ENCODE measurements at places on chromosomes 5 and 9.

GRCh38 chr9:84310883-84311282, 29.7 kb downstream of the SLC28A3 start:
- no peak for DNase-seq

GRCh38 chr9:131237291-131237690, 39.0 kb downstream of the FAM78A start:
- DNase-seq = no peak

DNA sequence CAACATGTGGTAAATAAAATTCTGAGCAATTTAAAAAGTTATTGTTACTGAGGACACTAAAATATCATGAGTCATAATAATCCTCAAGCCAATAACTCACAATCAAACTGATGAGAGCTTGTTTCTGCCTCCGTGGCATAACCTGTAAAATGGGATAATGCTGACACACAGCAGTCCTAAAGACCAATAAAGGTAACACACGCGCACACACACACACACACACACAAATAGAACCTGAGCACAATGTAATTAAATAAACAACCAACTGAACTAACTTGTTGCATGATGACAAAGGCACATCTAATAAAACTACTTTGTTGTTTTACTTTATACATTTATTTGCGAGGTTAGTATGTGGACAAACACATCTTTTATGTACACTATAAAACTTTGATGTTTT, 358.2 kb downstream of the BNC2 start:
- no peak for DNase-seq

DNA sequence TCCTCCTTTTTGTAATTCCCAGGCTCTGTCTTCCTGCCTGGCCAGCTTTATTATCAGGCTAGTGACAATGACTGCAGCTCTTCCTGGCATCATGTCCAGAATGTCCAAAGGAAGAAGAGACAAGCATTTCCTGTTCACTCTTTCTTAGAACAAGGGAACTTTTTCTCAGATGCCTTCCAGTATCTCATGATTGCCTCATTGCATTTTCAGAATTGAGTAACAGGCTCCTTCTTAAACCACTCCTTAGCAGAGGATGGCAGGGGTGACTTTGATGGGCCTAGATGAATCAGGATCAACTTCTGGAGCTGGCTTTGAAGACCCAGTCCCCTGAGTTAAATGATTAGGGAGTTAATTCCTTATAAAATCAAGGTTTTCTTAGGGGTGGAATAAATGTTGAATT, 92.9 kb upstream of the RASGRF2 start:
- no peak for DNase-seq

GRCh38 chr5:11174591-11174990, 413.6 kb upstream of the DAP start:
- no peak for DNase-seq

- DNase-seq = no peak
Observed at GRCh38 chr5:107806705-107807104, 136.0 kb upstream of the EFNA5 start.

DNA sequence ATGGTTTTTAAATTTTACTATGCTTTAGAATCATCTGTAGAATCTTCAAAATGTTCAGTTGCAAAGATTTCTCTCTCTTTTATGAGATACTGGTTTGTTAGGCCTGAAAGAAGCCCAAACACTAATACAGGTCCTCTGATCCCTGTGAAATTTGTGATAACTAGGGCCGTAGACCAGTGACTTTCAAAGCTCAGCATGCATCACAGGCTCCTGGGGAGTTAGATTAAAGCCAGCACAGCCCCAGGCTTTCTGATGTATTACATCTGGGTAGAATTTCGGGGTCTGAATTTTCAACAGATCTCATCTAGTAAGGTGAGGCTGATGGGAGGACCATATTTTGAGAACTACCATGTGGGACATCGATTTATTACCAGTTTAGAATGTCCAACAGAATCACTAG, 194.1 kb upstream of the PTPRD start:
- no peak for DNase-seq

GRCh38 chr9:76353280-76353679, 40.9 kb downstream of the RFK start:
- DNase-seq = no peak

GRCh38 chr9:72912476-72913381, 40.1 kb downstream of the ALDH1A1 start:
- no peak for DNase-seq

DNA sequence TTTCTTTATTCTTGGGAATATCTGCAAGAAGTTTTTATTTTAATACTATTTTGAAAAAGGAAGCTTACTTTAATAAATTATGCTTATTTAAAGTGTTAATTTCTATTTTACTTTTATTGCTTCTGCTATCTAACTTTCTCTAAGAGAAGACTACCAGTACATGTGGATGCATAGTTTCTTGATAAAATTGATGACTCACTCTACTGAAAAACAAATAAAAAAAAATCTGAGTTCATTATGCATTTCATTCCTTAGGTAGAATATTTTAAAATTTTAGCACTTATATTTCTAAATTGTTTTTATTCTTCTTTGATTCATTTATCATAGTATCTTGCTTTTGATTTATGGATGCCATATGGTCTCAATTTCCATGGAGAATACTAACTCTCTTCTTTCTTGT, 217.9 kb downstream of the TAF11L14 start:
- no peak for DNase-seq

DNA sequence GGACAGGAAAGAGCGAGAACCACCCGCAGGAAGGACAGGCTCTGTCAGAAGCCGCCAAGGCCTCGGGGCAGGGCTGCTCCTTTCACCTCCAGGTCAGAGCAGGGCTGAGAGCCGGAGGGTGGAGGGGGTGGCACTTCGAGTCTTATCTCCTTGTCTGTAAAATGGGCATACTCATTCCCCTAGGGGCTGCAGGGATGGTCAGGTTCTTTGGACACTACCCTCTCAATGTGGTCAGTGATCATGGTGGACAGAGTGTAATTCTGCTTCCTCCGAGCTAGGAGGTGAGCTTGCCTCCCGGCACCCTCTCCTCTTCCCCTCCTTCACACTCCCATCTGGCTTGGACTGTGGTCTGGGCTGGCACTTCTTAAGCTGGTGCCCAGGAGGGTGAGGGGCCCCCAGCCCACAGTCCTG, 39.6 kb downstream of the RGS3 start:
- no peak for DNase-seq

DNA sequence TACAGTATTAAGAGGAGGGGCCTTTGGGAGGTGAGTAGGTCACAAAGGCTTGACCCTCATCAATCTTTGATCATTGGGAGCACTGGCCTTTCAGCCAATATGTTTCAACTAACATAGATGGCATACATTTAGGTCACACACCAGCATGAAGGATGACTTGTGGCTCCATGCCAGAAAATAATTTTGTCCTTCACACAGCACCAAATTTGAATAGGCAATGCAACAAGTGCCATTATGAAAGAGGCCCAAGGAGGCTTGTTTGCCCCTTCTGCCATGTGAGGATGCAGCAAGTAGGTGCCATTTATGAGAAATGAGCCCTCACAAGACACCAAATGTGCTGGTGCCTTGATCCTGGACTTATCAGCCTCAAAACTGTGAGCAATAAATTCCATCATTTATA, 81.1 kb downstream of the JAKMIP2 start:
- no peak for DNase-seq

DNA sequence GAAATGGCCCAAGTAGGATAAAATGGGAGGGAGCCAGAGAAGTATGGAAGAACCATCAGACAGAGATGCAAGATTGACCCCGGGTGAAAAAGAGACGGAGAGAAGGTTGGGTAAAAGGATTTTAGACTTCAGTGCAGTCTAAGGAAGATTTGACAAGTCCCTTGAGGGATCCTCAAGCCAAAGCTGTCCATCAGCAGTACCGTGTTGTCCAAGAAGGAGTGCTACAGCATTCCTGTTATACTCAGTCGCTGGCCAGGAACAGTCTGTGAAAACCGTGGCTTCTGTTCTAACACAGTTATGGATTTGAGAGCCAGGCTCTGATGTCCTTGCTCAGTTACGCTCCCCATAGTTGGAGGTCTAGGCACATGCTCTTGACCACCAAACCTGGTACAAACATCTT, 383.9 kb upstream of the DAB2 start:
- no peak for DNase-seq

- no peak for DNase-seq
Observed at GRCh38 chr5:132840896-132841295, 10.4 kb upstream of the SHROOM1 start.

DNA sequence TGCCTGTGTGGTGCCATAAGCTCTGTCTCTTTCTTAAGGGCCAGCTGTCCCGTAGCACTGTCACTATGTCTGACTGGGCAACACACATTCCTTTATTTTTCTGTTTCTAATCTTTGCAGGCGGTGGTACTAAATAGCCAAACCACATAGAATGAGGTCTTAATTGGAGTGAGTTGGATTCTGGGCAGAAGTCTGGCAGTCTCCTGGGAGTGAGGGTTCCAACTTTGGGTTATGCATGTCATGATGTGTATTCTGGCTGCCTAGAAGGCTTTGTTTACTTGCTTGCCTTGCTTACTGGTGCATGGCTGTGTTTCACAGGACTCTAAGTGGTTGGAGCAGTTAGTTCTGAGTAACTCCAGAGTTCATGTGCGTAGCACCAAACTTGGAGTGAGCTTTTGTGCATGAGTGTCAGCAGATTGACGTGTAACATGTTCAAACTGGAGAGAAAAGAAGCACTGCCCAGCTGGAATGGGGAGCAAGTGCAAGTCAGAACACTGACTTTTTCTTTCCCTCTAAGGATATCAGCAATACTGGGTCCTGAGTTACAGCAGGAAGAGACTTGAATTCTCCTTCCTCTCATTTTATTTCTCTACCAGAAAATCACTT, 185.8 kb downstream of the PCSK1 start:
- peak; percentile 5 for DNase-seq

DNA sequence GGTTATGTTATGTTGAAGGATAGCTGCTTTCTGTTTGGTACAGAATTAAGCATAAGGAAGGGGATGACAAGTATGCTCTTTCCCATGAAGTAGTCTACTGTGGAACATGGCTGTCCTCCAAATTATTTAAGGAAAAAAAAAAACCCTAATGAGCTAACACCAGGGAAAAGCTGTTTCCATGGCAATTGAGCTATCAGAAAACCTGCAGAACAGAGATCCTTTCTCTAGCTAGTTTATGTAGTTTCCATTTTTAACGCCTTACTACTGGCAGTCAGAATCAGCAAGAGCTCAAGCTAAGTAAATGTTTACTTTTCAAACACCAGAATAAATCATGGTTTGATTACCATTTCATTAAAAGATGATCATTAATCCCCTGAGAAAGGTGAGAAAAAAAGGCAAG, 287.4 kb upstream of the TARS1 start:
- no peak for DNase-seq

Data from fibroblast of the conjunctiva (primary cell).